K562 (cell line): ENCODE measurements at places on chromosomes 6 and 20. TPM values are rescaled to one million over a fixed set of nuclear protein-coding genes. Genes with fewer than 3 reads are reported as not detected.

The CLPSL2 gene
- not detected in 2 replicates for total RNA-seq

DNA sequence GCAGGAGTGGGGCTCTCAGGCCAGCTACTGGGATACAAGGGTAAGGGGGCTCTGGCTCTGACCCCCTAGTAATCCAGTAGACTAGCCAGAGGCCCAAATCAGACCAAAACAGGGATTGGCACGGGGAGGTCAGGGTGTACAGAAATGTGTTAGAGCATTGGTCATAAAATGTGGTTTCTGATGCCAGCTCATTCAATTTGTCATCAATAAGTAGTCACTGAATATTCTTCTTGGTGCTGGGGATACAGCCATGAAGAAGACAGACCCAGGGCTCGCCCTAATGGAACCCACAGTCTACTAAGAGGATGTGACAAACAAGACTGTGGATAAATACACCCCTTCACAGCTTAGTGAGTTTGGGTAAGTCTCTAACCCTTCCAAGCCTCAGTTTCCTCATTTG is 11.1 kb downstream of the MAP1LC3A start:
- DNase-seq: no peak

The PHACTR3 gene
- total RNA-seq: not detected in 2 replicates

- DNase-seq: no peak
Measured at GRCh38 chr6:17853533-17853932, 133.9 kb downstream of the KIF13A start.

GRCh38 chr20:63130658-63131577 is 85.0 kb downstream of the YTHDF1 start:
- DNase-seq: no peak

DNA sequence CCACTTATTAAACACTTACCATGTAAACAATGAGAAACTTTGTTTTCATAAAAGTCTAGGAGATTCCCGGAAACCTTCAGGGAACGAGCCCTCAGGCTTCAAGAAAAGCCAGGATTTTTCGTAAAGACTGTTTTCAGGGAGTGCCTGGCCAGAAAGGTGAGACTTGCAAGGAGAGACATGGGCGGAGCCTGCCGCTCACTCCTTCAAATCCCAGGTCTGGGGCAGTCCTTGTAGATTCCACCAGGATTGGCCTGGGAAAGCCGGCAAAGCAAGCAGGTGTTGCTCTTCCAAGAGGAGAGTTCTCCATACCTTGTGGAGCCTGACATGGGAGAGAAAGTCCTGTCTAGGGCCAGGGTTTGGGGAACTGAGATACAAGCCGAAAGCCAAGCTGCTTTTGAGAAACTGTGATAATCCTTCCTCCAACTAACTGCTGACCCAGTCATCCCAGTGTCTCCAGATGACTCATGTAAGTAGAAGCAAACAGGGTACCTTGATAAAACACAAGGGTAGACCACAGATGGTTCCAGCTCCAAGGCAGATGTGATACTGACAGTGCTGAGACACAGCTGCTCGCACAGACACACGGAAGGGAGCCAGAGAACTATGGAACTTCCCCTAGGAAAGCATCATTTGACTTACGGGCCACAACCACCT is 69.4 kb upstream of the NAA20 start:
- DNase-seq: peak; percentile 36

The MYH7B gene
- total RNA-seq: 0.11 and 0.13 TPM in 2 replicates

The RAB5IF gene
- 134 and 144 TPM in 2 replicates for total RNA-seq

GRCh38 chr6:25181350-25181724 is 97.8 kb upstream of the CARMIL1 start:
- DNase-seq: no peak

DNA sequence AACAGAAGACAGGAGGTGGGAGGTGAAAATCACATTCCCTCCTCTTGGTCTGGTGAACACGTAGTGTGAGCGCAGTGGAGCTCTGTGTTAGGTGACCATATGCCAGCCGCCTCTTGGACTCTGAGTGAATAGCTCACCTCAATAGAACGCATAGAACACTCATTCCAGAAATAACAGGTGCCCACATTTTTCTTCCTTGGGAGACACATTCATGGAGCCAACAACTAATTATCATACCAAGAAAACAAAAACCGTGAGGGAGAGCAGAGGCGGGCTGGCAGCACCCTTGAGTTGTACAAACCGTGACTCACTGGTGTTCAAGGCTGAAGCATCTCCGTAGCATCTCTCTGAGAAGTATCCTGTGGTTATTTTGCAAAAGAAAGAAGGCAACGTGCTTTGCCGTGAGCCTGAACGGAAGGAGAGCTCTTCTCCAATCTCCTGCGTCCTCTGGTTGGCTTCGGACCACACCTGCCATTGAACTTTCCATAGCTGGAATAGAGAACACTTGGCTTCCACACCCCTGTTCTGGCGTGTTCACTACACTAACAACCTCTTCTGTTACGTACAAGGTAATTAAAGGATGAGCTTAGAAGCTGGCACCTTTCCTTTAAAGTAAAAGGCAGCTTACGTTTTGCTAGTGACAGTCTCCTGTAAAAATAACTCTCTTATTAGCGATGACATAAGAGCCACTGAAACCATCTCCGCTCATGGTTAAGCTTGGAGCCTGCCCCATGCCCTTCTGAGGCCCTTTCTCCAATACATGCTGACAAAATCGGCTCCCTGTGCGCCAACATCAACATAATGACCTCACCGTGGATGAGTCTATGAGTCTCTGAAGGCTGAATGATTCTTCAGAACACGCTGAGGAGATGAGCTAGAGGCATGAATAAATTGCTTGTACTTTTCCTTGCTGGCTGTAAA is 30.2 kb upstream of the SGK1 start:
- no peak for DNase-seq

GRCh38 chr20:37886851-37887297 is 16.1 kb upstream of the VSTM2L start:
- DNase-seq: no peak

- no peak for DNase-seq
Measured at GRCh38 chr6:49557177-49557576, 6.7 kb downstream of the C6orf141 start.

The GGTLC1 gene
- total RNA-seq: not detected in 2 replicates

GRCh38 chr6:46190889-46191288 is 20.1 kb upstream of the ENPP5 start:
- no peak for DNase-seq

- DNase-seq: peak; percentile 56
Measured at GRCh38 chr20:37392441-37393195, 46.7 kb downstream of the SRC start.

GRCh38 chr6:158910484-158911440 is 89.2 kb downstream of the RSPH3 start:
- no peak for DNase-seq

- DNase-seq: no peak
Measured at GRCh38 chr6:127471379-127472255, 12.4 kb upstream of the KIAA0408 start.

GRCh38 chr6:84066536-84066935 is 33.0 kb downstream of the MRAP2 start:
- DNase-seq: no peak

The TCF19 gene
- 30.2 and 31.1 TPM in 2 replicates for total RNA-seq

DNA sequence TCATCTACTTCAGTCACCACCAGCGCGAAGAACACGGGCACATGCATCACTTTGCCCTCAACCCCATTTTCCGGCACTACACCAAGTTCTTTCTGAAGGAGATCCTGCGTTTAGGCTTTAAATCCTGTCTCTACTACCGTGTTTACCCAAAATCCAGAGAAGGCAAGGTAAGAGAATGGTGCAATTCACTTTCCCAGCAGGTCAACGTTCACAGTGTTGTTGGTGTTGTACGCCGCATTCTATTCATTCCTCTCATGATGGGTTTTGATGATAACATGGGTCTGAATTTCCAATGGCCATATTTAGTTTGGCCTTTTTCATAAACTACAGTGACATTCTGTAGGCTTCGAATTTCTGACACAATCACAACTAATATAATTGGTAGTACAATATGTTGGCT is 144.3 kb downstream of the CFAP61 start:
- DNase-seq: no peak

- DNase-seq: no peak
Measured at GRCh38 chr6:166542580-166542912, 43.9 kb downstream of the RAMACL start.

GRCh38 chr6:68427630-68428029 is 207.5 kb upstream of the ADGRB3 start:
- no peak for DNase-seq

GRCh38 chr20:19881080-19881840 is 123.2 kb downstream of the RIN2 start:
- DNase-seq: no peak

- DNase-seq: no peak
Measured at GRCh38 chr20:53101992-53102760, 130.0 kb downstream of the TSHZ2 start.

- peak; percentile 48 for DNase-seq
Measured at GRCh38 chr6:47631269-47631772, 67.1 kb upstream of the ADGRF4 start.

- no peak for DNase-seq
Measured at GRCh38 chr20:36827541-36828279, 48.2 kb upstream of the TLDC2 start.

GRCh38 chr20:2213401-2213800 is 82.4 kb upstream of the TGM3 start:
- no peak for DNase-seq
